Activated naive CD8-positive, alpha-beta T cell treated with anti-CD3 and anti-CD28 coated beads, Interleukin-2, amount 50 U/mL, for 24 hours (primary cell): ENCODE measurements at places on chromosomes 1 and 21.
A peak's percentile ranks its signal among the peaks of the same experiment; 100 is the strongest.

- DNase-seq, result no peak
These were observed 47.8 kb upstream of the PBX1 start for GRCh38 chr1:164511001-164511705.

DNA sequence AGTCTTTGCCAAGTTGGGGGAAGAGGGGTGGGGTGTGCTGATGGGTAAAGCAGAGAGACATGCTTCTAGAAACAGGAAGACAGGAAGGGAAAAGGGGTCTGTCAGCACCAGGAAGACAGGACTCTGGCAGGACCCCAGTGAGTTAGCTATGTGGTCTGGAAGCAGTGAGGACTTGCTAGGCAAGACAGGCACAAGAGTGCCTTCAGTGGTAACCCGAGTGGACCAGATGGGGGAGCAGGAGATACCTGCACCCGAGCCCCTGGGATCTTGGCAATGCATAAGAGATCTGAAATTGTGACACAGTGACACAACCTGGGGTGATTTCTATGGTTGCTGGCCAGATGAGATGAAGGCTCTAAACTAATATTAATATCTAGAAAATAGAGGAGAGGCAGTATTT is 7.0 kb downstream of the TLR5 start:
- DNase-seq, result no peak

GRCh38 chr1:86461482-86461881 is 7.2 kb upstream of the CLCA1 start:
- DNase-seq, result no peak

- DNase-seq, result no peak
These were observed 3.4 kb downstream of the TRIM11 start for GRCh38 chr1:228403231-228403631.

DNA sequence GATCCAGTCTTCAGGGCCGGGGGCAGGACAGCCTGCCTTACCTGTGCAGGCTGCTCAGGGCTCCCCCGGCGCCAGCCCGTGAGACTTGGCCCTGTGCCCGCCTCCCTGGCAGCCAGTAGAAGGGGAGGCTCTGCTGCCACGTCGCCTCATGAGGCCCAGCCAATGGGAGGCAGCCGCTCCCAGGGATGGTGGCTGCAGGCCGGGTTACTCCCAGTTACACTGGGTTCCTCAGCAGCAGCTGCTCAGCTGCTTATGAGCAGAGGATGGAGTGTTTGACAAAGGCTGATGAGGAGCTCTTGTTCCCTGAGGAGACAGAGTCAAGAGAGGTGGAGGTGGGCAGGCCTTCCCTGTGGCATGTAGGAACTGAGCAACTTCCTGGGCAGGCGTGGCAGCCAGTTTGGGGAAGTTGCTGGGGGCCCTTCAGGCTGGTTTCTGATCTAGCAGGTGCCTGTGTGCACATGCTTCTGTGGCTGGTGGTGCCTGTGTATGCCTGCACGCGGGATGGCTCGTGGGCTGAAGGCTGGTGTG is 5.5 kb downstream of the MFSD2A start:
- peak; percentile 36 for DNase-seq

- no peak for DNase-seq
These were observed 21.4 kb downstream of the ELF3 start for GRCh38 chr1:202031796-202032195.

DNA sequence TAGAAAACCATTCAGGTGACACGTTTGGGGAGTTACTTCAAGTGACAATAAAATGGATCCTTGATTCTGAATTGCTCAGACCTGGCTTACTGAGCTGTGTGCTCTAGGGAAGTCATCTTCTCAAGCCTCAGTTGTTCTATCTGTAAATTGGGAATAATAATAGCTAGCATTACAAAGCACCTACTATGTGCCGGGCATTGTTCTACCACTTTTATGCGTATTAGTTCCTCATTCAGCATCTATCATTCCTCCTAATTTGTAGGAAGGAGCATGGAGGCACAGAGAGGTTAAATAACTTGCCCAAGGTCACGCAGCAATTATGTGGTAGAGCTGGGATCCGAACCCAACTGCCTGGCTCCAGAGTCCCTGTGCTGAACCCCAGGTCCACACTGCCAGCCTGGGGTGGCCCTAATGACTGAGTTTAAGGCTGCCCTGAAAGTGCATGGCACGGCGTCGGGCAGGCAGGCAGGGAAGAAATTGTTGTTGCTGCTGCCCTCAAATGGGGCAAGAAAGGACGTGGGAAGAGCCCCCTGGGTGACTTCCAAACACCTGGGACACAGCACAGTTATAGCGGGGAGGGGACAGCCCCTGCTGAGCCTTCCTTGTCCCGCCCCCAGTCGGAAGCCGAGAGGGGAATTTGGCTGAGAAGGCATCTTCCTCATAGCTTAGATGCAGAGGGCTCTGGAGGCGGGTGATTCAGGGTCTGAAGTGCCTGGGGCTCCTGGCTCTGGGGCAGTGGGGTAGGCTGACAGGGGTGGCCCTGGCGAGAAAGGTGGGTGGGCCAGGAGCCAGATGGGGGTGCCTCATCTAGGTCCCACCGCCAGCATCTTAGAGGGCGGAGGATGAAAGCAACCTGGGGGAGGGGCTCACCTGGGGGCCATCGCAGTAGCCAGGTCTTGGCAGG is 86.5 kb upstream of the IFFO2 start:
- DNase-seq, result peak; percentile 29

GRCh38 chr21:15141261-15141970 is 76.6 kb upstream of the NRIP1 start:
- no peak for DNase-seq

- peak; percentile 65 for DNase-seq
These were observed 41.5 kb downstream of the KIAA1614 start for GRCh38 chr1:180954005-180954800.

GRCh38 chr1:193448682-193449461 is 262.5 kb upstream of the B3GALT2 start:
- peak; percentile 19 for DNase-seq

DNA sequence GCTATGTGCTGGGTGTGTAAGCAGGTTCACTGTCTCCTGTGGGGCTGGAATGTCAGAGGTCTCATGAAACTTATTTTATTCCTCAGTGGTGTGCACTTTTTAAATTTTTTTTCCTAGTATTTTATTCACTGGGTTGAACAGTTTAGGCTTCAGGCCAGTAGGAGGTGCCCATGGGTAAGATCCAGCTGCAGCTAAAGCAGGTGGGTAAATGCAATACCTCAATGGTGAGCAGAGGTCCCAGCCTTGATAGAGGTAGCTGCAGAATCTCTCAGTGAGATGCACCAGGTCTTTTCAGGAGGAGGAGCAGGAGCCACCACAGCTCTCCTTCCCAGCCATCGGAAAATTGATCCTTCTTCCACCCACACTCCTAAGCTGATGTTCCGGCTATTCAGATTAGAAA is 12.6 kb upstream of the OR6N2 start:
- DNase-seq, result no peak

- DNase-seq, result no peak
These were observed 682.4 kb downstream of the LTN1 start for GRCh38 chr21:28310171-28310685.

DNA sequence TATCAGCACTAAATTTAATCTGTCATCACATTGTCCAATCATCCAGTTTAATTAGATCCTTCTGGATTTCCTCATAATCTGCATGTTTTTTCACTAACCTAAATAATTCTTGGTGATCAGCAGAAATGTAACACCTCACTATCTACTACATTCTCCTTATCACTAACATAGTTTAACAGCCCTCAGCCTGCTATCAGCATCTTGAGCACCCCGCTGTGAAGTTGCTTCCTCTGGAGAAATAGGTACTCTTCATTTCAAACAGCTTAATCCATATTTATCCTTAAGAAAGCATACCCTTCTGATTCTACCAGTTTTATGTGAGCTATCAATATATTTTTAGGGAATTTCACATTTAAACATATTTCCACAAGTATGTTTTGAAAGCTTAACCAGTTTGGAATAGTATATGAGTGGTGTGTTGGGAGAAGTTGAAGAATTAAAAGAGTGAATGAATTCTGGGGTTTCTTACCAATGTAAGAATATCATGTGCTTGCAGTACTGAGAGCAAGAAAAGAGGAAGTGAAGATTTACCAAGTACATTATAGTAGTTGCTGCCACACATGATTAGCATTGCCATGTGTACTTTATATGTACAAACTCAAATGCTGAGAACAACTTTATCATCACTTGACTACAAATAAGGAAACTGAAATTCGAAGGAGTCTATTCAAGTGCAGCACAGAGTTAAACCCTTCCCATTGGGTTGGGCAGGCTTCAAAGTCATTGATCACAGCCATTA is 771.1 kb upstream of the ADGRL4 start:
- DNase-seq, result no peak

DNA sequence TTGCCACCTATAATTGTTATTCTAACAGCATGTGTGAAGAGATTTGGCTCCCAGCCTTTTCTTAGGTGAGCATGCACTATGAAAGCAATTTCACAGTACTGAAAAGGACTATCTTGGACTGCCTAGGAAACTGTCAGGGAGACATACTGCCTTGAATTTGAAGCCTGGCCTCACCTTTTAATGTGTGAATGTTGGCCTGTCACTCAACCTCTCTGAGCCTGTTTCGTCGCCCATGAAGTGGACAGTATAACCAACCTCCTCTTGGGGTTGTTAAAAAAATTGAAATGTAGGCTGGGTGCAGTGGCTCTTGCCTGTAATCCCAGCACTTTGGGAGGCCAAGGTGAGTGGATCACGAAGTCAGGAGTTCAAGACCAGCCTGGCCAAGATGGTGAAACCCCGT is 20.4 kb upstream of the POU2F1 start:
- DNase-seq, result no peak

- no peak for DNase-seq
These were observed 19.2 kb downstream of the NFYC start for GRCh38 chr1:40710581-40711315.

DNA sequence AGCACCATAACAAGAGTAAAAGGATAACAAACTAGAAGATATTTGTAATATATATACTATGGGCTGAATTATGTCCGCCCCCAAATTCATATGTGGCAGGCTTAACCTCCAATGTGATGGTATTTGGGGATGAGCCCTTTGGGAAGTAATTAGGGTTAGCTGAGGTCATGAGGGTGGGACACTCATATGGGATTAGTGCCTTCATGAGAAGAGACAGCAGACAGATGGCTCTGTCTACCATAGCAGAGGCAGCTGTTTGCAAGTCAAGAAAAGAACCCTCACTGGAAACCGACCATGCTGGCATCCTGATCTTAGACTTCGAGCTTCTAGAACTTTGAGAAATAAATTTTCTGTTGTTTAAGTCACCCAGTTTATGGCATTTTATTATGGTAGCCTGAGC is 303.6 kb downstream of the LMO4 start:
- DNase-seq, result no peak

DNA sequence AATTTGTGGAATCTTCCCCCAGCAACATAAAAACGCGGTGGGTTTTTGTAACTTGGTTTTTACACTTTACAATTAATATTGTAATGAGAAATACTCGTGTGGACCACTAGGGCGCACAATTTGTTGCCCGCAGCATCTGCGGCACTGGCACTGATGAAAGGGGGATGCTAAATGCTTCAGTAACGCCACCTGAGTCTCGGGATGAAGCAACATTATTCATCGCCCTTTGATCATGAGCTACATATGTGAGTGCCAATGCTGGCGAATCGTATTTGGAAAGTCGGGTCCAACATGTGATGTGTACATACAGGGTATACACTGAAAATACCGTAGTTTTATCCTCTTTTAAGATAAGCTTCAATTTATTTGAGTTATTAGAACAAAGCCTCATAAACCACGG is 34.2 kb upstream of the COX20 start:
- DNase-seq, result peak; percentile 52

GRCh38 chr21:42531771-42532170 is 18.1 kb downstream of the SLC37A1 start:
- DNase-seq, result no peak

DNA sequence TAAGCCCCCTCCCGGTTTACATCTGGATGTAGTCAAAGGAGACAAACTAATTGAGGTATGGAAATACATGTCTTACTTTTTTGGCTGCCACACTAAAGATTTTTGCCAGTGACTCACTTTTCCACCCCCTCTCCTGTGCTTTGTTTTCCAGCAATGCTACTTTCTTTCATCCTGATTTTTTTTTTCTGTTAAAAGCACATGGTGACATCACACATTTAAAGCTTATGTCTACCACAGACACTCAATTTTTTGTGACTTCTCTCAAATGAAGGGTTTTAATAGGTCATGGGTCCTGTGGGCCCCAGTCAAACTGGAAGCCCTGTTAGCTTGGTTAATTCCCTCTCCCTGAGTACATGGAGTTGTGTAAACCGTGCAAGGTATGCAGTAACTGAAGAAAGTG is 2.2 kb downstream of the PPP1R8 start:
- no peak for DNase-seq

GRCh38 chr1:217260676-217261075 is 370.2 kb downstream of the GPATCH2 start:
- no peak for DNase-seq

DNA sequence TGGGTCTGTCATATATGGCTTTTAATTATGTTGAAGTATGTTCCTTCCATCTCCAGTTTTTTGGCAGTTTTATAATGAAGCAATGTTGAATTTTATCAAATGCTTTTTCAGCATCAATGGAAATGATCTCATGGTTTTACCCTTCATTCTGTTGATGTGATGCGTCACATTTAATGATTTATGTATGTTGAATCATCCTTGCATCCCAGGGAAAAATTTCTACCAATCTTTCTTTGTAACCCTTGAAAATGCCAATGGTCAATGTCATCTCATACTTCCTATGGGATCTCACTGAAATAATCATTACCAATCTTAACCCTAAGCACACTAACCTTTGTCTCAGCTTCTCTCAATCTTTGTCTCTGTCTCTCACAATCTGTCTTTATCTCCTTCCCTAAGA is 1004.0 kb downstream of the KCNT2 start:
- DNase-seq, result no peak

- DNase-seq, result no peak
These were observed 450.2 kb downstream of the KIF26B start for GRCh38 chr1:245604979-245605378.

GRCh38 chr1:35324486-35324885 is 56.0 kb downstream of the ZMYM4 start:
- DNase-seq, result no peak

DNA sequence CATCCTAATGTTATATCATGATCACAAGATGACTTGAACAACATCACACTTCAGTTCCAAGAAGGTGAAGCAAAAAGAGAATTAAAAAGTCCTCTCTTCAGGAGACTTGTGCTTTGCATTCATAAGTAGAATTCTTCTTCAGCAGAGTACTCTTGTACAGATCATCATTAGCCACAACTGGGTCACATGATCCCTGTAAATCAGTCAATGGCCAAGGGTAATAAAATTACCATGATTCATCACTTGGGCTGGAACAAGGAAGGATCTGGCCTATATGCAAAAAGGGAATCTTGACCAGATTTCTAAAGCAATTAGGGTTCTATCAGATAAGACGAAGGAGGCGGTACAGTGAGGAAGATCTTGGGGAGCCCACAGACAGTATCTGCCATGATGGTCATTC is 458.0 kb upstream of the DEPDC1 start:
- no peak for DNase-seq

GRCh38 chr1:202090994-202091393 is 31.7 kb upstream of the GPR37L1 start:
- no peak for DNase-seq

- no peak for DNase-seq
These were observed 31.6 kb upstream of the C1orf146 start for GRCh38 chr1:92186081-92186480.

GRCh38 chr1:48596046-48596445 is 124.0 kb upstream of the SPATA6 start:
- DNase-seq, result no peak

- DNase-seq, result no peak
These were observed 10.1 kb upstream of the SAMD11 start for GRCh38 chr1:913491-914130.
